ENCODE measurements at places on chromosomes 7 and 10.

GRCh38 chr10:28850784-28851183, 173.5 kb downstream of the BAMBI start:
- DNase-seq = no peak

- no peak for DNase-seq
These were observed 27.6 kb downstream of the SORBS1 start for GRCh38 chr10:95533590-95533989.

DNA sequence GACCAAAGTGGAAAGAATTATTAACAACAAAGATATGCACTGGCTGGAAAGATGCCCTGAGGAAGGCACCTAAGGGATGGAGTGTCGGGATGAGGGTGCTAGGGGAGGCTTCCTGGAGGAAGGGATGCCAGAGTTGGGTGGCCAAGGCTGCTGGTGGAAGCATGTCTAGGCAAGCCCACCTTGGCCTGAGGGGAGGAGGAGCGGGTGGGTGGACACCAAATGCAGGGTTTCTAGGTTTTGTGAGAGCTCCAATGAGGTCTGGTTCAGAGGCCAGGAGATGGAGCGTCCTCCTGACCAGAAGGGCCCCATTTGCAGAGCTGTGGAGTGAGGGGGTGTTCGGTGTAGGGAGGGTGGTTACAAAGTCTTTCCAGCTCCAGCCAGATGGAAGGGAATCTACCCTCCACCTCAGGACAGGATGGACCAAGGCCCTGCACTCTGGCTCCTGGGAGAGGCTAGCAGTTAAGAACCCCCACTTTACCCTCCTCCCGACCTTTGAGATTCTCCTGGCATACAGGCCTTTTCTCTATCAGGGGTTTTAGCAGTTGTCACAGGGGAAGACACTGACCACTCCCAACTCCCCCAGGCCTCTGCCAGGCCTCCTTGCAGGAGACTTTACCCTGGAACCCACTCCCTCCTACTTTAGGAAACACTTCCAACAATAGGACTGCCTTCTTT, 3.0 kb upstream of the DDIT4 start:
- DNase-seq = no peak

- no peak for DNase-seq
These were observed 402.4 kb upstream of the ADARB2 start for GRCh38 chr10:2139746-2140145.

GRCh38 chr10:100359529-100360150, 12.6 kb downstream of the SCD start:
- DNase-seq = no peak

DNA sequence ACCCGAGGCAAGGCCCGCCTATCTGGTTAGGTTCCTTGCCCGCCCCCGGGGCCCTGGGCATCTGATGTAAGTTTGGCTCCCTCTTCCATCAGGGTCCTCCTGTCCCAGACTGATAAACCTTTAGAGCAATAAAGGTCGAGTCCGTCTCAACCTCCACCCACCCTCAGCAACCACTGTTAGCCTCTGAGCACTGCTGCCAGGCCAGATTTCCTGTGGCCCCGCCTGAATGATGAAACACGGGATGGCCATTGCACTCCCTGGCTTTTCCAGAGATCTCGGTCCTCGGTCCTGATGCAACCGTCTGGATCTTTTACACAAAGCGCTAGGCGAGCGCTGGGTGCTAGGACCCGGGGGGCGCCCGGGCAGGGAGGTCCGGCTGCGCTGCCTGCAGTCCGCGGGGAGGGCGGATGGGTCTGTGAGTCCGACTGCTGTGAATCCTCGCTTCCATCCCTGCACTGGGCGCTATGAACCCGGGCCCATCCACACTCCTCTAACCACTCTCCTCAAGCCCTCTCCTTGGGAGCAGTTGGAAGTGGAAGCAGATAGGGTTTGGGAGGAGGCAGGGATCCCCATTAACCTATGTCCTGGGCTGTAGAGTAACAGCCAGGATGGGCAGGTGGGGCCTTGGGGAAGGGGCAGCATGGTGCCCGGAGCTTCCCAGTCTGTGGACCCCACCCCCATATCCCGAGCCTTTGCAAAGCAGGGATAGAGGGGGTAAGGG, 875 bp upstream of the DDIT4 start:
- DNase-seq = peak; percentile 95

DNA sequence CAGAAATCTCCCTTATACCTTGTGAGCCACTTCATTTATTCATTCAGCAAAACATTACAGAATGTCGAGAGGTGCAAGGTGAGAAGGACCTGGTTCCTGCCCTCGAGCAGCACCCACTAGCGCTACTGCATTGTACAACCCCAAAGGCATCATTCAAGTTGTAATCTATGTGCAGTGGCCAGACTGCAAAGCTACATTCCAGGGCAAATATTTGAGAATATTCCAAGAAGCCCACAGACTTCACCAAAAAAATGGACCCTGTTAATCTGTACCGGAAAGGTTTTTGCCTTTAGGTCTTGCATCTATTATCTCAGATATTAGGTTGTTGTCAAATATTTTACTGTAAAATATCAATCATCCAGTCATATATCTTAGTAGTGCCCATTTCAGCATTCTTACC, 295.4 kb upstream of the FZD1 start:
- DNase-seq = no peak

DNA sequence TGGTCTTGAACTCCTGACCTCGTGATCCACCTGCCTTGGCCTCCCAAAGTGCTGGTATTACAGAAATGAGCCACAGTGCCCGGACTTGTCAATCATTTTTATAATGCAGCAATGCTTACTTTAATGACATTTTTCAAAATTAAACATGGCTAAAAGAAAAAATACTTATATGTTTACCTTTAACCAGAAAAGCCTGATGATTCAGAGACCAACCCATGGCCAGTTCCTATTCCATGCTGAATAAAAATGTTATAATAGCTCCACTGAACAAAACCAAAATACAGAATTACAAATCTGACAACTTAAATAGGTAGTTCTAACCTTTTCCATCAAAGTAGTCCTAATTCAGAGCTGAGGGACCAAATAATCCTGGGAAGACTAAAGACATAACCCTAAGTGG, 21.6 kb downstream of the ZNF438 start:
- no peak for DNase-seq

- no peak for DNase-seq
These were observed 88.3 kb downstream of the SEMA3A start for GRCh38 chr7:84106291-84106690.

DNA sequence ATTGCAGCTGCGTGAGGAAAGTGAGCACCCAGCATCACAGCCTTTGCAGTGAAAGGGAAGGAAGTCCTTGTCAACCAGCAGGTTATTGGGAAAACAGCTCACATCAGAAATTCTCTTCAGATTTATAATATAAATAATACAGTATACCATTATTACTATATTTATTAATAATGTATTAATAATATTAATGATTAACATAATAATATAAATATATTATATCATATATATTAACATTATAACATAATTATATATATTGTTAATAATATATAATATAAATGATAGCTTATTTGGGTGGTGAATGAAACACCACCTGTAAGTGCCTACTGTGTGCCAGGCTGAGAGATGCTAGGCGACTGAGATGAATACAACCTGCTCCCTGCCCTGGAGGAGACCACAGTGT, 423.0 kb downstream of the TCERG1L start:
- no peak for DNase-seq

DNA sequence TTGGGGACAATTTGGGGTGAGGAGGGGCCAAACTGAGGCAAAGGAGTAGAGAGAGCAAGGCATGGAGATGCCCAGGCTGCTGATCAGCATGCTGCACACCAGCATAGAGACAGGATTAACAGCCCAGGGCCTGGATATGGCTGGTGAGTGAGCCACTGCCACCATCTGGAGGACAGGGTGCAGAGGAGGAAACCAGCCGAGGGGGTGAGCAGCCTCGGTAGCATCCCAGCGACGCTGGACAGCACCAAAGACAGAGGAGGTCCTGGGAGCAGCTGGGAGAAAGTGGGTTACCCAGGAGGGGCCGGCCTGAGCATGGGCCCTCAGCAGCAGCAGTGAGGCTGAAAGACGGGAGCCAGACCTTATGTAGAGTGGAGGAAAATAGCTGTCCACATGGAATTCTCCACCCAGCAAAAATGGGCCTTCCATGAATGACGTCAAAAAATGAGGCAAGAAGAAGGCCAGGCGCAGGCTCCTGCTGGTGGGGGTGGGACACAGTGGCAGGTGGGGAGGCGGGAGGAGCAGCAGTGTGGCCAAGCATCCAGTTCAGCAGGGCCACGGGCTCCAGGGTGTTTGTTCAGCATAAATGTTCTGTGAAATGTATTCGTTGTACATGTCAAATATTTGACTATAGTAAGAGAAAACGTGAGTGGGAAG, 16.7 kb downstream of the RET start:
- DNase-seq = no peak

DNA sequence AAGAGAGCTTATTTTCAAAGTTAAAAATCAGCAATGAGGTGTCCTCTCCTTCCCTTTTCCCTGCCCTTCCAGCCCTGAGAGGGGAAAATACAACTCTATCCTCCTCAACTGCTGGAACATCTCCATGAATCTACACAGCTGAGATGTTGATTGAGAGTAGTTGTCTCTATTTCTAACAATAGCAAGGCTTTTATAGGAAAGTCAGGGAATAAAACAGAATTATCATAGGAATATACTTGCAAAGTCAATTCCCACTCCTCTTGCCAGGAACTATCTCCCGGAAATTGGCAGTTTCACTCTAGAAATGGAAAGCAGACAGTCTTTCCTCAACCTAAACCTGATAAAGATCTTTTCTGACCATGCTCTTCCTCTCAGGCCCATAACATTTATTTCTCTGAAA, 8.8 kb downstream of the HGF start:
- no peak for DNase-seq

GRCh38 chr7:43619213-43620012, 36.5 kb downstream of the STK17A start:
- DNase-seq = no peak

DNA sequence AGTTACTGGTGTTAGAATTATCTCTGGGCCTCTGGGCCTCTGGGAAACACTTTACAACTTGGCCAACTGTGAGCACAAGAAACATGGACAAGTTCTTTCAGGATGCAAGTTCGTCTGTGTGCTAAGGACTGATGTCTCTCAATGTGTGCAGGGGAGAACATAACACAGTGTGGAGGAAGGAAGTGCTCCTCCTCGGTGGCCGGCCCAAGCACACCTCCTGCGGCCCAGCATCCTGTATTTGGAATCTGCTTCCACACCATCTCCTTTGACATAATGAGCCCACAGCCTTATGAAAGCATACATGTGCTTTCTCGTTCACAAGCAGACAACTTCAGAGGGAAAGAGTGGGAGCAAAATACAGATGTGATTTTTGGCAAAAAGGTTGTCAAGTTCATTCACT, 59.0 kb downstream of the MTPN start:
- no peak for DNase-seq

DNA sequence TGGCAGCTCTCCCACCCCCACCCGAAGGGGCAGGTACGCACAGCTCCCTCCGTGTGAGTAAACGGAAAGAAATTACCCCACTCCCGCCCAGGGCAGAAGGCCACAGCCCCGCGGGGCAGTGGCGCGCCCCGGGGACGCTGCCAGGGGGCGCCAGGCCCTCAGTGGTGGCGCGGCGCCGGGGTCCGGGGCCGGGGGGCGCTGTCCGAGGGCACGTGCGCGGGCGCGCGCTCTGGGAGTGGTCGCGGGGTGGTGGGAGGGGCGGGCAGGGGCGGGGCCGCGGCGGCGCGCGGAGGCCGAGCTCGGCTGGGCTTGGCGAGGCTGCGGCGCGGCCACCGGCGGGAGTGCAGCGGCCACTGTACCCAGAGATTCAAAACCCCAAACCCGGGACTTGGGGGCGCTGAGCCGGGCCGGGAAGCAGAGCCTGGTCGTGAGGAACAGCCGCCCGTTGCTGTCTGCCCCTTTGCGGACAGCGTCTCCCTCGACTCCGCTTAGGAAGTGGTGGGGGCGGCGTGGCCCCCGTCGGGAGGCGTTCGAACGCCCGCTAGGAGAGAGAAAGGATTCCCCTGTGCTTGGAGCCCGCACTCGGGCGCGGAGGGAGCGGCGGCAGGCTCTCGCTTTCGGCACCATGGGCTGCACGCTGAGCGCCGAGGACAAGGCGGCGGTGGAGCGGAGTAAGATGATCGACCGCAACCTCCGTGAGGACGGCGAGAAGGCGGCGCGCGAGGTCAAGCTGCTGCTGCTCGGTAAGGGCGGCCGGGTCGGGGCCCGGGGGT, at the start of gene GNAI1:
Gene GNAI1, plus strand, starts transcription at position 296 of the 773 bp plus-strand sequence. Its CDS starts 330 bp downstream, at position 626.
- DNase-seq = peak; percentile 10

GRCh38 chr10:103855852-103856796, 748 bp upstream of the SH3PXD2A start:
- DNase-seq = no peak

DNA sequence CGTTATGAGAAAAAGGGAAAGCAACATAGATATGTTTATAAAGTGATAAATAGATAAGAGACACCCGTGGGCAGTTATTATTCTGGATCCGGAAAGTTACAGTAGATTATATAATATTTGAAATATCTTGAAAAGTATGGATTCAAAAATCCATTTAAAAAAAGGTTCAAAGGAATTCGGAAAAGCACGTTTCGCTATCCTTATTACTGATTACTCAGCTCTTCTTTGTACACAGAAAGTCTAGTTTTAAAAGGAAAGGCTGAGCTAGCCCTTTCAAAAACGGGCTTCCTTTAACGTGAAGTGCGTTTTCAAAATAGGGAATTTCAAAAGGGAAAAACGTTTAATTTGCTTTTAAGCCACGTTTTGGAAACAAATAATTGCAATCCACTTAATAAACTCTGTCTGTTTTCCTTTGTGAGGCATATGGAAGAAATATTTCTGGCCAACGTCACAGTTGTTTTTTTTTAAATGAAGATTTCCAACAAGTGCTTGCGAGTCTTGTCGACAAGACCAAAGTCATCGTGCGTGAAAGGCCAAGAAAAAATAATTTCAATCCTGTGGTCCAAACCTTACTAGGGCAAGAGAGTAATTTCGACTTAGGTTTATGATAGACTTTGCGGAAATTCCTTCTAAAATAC, 2.2 kb upstream of the SKIDA1 start:
- no peak for DNase-seq

GRCh38 chr7:27419581-27420177, 177.1 kb downstream of the EVX1 start:
- DNase-seq = no peak

DNA sequence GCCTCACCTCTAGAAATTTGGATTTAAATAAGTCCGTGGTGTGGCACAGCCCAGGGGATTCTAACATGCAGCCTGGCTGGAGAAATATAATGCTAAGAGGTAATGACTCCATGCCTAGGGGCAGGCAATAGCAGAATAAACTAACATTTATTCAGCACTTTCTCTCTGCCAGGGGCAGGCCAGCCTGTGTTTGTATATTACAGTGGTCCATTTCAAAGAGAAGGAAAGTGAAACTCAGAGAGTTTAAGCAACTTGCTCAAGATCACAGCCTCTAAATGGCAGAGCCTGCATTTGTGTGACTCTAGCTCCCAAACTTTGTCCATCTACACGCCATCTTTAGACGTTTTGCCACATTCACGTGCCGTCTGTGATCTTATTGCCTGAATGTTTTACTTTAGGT, 6.7 kb upstream of the LRRC18 start:
- DNase-seq = no peak

- DNase-seq = no peak
These were observed 7.8 kb downstream of the CPXM2 start for GRCh38 chr10:123883673-123884320.

- no peak for DNase-seq
These were observed 41.9 kb upstream of the MBL2 start for GRCh38 chr10:52814506-52814905.

GRCh38 chr10:77219046-77219445, 418.6 kb downstream of the KCNMA1 start:
- no peak for DNase-seq
